Esophagus muscularis mucosa (tissue), 4 donors: ENCODE measurements at places on chromosomes 13 and 19. TPM values are rescaled to one million over a fixed set of nuclear protein-coding genes. Genes with fewer than 3 reads are reported as not detected.

Gene ACP5
- total RNA-seq = 10.8 TPM

Gene KBTBD6
- total RNA-seq = 9.1 TPM

Gene GTF2F1
- total RNA-seq = 60.3 TPM

Gene CYP2F1
- not detected for total RNA-seq

Gene ZNF135
- total RNA-seq = 5.1 TPM

Gene IGSF23
- not detected for total RNA-seq

DNA sequence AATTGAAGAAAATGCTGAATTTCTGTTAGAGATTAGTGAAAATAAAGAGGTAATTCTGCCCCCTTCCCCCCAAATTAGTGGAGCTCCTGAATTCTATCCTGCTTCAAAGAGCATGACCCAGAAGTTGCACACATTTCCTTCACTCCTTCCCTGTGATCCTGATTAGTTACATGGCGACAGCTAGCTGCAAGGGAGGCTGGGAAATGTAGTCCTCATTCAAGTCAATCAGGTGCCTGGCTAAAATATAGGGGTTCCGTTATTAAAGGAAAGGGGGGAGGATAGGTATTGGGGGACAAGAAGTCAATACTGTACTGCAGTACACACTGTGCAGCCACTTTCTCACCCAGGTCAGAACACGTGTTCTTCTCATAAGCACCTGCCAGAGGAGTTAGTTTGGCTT is 65.8 kb downstream of the SIPA1L3 start:
- DNase-seq = no peak

DNA sequence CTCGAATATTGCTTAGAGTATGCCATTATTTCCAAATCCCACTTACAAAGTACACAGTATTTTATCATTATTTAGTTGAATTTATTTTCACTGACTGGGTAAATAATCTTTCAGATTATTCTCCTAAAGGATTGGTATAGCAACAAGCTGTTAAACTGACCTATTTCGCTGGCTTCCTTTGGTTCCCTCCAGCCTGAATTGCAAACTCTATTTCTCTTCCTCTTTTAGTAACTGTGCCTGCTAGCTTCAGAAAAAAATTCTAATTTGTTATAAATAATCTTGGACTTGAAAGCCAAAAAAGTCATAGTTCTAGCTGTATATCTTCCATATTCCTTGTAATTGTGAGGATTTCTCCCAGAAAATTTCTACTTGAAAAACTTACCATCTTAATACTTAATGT is 15.0 kb upstream of the CCNA1 start:
- DNase-seq = no peak

GRCh38 chr13:21463424-21463823 is 4.3 kb upstream of the ZDHHC20 start:
- DNase-seq = no peak

DNA sequence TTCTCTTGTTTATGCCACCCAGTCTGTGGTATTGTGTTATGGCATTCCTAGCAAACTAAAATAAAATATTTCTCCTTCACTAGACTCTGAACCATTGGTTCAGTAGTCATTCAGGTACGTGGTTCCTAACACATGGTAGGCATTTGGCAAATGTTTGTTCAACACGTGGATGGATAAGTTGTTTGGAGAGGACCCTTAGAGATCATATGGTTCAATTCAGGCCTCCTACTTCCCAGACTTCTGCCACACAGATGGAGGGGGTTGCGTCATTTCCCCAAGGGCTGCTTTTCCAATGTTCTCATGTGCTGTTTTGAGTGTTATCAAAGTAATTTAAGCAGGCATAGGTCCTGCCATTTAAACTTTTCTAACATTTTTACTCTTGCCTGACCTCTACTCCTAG is 6.7 kb downstream of the CXCL17 start:
- DNase-seq = no peak

DNA sequence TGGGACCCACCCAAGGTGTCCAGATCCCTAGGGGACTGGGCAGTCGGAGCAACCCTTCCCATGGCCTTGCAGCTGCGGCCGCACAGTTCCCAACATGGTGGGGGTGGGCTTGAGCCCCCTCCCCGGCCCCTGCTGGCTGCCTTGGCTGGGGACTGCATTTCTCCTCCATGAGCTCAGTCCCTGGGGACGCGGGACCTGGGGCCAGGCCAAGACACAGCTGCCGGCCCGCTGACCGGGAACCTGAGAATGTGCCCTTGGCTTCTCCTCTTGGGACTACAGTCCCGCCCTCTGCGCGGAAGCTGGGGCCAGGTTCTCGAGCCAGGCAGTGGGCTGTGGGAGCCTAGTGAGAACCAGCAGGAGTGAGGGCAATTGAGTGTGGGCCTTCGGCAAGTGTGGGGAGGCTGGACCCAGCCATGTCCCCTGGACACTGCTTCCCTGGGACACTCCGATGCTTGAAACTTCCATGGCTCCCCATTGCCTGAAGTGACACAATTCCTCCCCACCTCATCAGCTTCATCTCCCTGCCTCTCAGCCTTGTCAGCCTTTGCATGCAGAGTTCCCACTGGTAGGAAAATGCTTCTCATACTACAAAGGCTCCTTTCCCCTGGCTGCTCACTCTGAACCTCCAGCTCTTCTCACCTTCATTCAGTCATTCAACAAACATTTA is 13.1 kb upstream of the NOTCH3 start:
- no peak for DNase-seq

- peak; percentile 99 for DNase-seq
Measured at GRCh38 chr19:56314381-56315076, at the start of gene ZSCAN5A. Gene ZSCAN5A (minus strand): TSS chr19:56314839. CDS start chr19:56225046, 89,793 bp downstream.

- DNase-seq = no peak
Measured at GRCh38 chr13:40228496-40228895, 437.9 kb downstream of the FOXO1 start.

DNA sequence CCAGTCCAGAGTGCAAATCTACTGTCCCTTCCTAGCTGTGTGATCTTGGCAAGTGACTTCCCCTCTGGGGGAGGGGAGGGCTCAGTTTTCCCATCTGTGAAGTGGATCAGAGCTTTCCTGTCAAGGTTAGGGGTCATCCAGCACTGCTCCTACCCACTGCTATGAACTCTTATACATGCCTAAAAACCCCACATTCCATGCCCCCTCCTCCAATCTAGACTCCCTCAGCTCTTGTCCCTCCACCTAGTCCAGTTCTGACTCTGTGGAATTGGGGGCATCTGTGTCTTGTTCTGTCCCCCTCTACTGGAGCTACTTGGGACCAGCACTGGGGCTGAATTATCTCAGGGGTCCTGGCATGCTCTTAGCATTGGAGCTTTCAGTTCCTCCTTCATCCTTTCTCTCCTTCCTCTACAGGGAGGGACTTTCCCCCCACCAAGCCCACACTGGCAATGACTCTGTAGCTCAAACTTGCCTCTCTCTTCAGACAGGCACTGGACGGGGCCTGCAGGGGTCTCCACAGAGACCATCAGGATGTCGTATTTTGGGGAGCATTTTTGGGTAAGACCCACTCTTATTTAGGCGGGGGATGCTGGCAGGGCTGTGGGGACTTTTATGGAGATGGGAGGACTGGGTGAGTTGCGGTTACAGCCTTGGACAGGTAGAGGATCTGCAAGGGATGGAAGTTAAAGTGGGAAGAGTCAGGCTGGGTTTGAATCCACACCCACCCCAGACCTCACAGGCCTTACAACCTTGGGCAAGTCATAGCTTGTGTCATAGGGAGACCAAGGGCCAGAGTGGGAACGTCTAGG is 3.6 kb downstream of the FCHO1 start:
- no peak for DNase-seq
